Activated CD4-positive, CD25-positive, alpha-beta regulatory T cell treated with anti-CD3 and anti-CD28 coated beads, Interleukin-2, amount 50 U/mL, for 16 hours (primary cell): ENCODE measurements at places on chromosomes 11 and 22.

- no peak for DNase-seq
Observed at GRCh38 chr11:10920205-10920604, 62.4 kb upstream of the ZBED5 start.

GRCh38 chr11:118917481-118918127 is 8.1 kb downstream of the BCL9L start:
- no peak for DNase-seq

DNA sequence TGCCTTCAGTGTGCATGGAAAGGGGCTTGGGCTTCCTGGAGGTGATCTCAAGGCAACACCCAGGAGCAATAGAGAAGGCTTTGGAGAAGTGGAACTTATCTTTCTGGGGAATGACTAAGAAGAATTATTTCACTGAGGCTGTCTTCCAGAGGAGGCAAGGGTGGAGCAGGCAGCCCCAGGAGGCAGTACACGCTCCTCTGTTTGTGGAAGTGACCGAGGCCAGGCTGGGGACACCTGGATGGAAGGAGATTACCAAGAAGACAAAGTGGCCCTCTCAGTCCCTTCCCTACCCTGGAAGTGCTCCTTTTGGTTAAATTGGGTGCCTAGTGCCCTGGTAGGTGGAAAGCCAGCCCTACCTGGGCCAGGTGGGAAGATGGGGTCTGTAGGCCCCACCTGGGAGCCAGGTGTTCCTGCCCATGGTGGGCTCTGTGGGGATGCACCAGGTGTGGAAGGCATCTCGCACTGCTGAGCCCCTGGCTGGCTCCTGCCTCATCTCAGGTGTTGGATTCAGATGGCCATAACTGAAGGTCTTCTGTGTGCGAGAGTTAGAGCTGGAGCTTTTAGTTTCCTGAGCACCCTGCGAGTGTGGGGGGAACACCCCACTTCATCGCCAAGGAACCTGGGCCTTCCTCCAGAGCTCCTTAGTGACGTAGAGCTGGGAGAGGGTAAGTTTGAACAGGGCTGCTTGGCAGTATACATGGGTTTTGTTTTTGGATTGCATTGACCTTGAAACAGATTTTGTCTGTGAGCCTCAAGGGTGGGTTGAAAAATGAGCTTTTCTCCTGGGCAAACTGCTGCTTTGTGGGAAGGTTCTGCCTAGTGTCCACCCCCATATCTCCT is 46.1 kb downstream of the MICAL2 start:
- DNase-seq, result no peak

DNA sequence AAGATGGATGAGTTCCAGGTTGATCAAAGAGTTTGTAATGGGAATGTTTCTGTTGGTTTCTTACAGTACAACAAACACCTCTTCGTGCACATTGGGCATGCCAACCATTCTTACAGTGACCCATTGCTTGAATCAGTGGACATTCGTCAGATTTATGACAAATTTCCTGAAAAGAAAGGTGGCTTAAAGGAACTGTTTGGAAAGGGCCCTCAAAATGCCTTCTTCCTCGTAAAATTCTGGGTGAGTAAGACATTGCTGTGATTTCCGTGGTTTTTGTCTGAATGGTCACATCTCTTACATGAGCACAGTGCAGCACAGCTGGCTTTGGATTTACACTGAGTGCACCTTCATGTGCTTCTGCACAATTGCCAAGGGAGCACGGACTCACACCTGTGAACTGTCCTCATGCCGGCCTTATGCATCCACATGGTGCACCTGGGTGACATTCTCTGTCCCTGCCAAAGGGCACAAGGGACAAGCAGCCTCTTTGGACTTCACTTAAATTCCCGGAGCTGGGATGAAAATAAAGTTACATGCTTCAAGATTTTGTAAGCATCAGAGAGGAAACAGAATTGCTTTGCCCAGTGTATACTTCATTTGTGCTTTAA is 107.1 kb upstream of the RASSF10 start:
- no peak for DNase-seq

DNA sequence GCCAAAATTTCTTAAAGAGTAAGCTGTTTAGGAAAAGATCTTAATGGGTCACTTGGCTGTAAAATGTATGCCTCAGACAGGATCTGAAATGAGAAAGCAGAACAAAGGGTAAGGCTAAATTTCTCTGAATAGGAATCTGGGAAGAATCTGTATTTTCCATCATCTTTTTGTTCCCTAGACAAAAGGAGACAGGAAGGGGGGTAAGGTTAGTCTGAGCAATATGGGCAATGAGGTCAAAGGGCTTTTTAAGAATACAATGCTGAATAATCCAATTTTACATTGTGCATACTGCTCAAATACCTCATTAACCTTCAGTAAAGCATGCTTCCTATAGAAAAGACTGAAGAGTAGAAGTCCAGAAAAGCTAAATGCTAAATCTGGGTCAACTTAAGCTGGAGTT is 34.6 kb downstream of the CLDN25 start:
- no peak for DNase-seq

- DNase-seq, result no peak
Observed at GRCh38 chr11:126598344-126599216, 243.1 kb downstream of the ST3GAL4 start.

GRCh38 chr11:126329644-126330211 is 25.8 kb upstream of the ST3GAL4 start:
- no peak for DNase-seq

DNA sequence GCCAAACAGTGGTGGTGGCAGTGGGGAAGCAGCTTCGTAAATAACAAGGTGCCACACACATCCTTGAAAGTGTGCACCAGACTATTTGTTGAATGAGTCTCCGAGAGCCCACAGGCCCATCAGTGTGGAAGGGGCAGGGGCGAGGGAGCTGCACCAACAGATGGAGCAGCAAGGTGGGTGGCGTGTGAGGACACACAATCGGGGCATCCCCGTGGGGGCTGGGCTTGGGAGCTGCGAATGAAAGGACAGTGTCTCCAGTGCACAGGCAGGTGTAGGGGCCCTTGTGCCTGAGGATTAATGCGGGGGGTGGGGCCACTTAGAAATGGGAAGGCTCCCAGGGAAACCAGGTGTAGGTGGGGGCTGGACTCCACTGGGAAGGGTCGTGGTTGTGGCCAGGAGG is 2.8 kb downstream of the NRXN2 start:
- DNase-seq, result no peak

GRCh38 chr11:110026858-110027626 is 66.2 kb upstream of the ZC3H12C start:
- no peak for DNase-seq

GRCh38 chr11:33160136-33160535 is 1.1 kb downstream of the CSTF3 start:
- no peak for DNase-seq

GRCh38 chr11:117498791-117499190 is 171.1 kb downstream of the CEP164 start:
- no peak for DNase-seq

DNA sequence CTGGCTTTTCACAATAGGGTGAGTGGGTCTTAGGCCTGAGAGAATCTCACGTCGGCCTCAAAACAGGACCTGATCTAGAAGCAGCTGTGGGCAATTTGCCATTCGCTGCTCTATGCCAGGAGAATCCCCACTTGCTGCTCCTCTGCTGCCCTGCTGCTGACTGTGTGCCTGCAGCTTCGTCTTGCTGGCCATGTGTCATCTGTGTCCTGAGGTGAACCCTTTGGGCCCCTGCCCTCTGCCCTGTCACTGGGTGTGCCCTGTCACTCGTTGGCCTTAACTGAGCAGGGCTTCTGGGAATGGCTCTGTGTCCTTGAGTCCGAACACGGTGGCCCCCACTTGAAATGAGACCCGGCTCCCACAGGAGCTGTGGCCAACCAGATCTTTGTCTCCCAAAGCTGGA is 6.2 kb downstream of the NAA40 start:
- DNase-seq, result no peak

DNA sequence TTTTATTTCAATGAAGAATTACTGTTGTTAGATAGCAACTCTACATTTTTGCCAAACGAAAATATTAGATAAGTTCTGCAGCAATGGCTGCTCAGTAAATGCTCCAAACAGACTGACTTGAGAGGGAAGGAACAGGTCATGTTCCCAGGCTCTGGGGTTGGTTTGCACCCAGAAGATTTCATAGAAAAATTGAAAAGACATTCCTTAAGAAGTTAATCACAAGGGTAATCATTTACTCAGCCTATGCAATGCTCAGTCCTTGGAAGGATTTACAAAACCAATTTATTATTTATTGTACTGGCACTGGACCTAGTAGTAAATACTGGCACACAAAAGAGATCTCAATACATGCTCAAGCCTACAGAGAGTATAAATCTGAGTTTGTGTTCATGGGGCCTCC is 179.1 kb upstream of the MTNR1B start:
- DNase-seq, result no peak

DNA sequence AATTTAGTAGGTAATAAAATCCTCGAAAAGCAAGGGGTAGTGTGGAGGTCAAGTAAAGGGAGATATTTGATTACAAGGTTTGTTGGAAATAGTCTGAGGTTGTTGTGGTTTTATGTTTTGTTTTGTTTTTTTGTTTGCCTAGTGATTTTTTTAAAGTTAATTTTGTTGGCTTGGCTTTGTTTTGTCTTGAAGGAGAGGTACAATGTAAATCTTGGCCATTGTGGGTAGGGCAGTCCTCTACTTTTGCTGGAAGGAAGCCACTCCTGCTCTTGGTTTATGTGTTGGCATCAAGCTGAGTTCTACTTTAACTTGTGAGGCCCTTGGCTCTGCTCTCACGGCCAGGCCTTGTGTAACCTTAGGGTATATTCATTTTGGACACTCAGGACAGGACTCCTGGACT is 3.2 kb downstream of the AMOTL1 start:
- no peak for DNase-seq

DNA sequence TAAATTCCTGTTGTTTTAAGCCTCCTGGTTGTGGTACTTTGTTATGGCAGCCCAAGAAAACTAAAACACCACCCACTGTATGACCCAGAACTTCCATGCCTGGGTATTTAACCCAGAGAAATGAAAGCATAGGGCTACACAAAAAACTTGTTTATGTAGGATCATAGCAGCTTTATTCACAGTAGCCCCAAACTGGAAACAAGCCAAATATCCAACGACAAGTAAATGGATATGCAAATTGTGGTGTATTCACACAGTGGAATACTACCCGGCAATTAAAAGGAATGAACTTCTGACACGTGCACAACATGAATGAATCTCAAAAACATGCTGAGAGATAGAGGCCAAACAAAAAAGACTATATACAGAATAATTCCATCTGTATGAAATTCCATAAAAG is 62.2 kb upstream of the NAV2 start:
- DNase-seq, result no peak

- DNase-seq, result no peak
Observed at GRCh38 chr22:25666308-25666707, 75.7 kb upstream of the MYO18B start.

GRCh38 chr22:20420157-20420842 is 17.3 kb downstream of the SCARF2 start:
- no peak for DNase-seq

- DNase-seq, result no peak
Observed at GRCh38 chr22:38172832-38173640, 8.6 kb downstream of the PLA2G6 start.

- DNase-seq, result no peak
Observed at GRCh38 chr22:32686354-32686753, 115.2 kb upstream of the TIMP3 start.

DNA sequence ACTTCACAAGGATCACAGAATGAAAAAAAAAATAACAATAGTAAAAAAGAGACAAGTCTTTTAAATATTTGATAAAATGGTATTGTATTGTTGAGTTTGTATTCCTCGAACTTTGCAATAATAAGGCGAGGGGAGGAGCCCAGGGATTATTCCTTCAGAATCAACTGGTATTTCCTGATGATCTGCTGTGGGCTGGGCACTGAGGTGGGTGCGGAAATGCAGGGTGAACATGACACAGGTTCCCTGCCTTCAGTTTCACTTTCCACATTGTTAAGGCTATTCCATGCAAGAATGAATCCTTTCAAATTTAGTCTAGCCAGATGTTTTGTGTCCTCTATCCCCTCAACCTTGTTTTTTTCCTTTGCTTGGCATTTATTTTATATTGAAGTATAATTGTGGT is 2.1 kb upstream of the EIF3M start:
- no peak for DNase-seq

DNA sequence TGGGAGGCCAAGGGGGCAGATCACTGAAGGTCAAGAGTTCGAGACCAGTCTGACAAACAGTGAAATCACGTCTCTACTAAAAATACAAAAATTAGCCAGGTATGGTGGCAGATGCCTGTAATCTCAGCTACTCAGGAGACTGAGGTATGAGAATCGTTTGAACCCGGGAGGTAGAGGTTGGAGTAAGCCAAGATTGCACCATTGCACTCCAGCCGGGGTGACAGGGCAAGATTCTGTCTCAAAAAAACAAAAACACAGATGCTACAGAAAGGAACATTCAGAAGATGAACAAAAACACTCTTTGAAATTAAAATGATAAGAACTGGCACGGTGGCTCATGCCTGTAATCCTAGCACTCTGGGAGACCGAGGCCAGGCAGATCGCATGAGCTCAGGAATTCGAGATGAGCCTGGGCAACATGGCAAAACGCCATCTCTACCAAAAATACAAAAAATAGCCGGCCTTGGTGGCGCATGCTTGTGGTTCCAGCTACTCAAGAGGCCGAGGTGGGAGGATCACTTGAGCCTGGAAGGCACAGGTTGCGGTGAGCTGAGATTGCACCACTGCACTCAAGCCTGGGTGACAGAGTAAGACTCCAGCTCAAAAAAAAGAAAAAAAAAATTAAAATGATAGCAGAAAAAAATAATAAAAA is 8.5 kb downstream of the RAB6A start:
- no peak for DNase-seq

GRCh38 chr11:64069401-64070313 is 33.9 kb downstream of the FLRT1 start:
- DNase-seq, result no peak

GRCh38 chr11:94560834-94561233 is 6.3 kb upstream of the PIWIL4 start:
- DNase-seq, result no peak

- no peak for DNase-seq
Observed at GRCh38 chr11:26134481-26135355, 197.2 kb upstream of the ANO3 start.

DNA sequence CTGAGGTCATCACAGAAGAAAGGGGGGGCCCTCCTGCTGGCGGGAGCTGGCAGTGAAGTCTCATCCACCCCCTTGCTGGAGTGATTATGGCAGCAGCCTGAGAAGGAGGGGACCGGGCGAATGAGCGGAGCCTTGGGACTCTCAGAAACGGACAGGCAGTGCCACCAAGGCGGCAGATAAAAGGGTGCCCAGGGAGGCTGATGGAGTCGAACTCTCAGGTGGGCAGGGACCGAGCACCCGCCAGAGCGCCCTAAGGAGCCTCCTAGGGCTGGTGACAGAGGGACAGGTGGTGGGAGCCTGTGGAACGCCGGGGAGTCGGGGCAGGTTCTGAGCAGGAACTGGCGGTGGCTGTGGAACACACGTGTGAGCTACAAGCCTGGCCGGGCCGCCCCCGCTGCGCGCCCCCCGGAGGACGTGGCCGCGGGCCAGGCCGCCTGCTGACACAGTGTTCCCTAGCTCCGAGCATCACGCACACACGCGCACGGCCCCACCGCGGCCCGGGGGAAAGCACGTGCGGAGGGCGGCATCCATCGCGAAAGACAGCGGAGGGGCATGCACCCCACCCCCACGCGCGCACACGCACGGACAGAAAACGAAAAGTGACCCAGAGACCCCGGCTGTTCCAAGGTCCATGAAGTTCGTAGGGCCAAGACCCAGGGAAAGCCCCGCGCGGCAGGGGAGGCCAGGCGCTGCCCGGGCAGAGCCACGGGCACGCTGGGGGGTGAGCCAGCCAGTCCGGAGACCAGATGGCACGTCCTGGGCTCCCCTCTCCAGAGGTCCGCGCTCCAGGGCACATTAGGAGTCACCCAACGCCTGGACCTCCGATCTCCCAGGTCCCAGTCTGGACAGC is 1.0 kb downstream of the VWCE start:
- no peak for DNase-seq

GRCh38 chr22:30262917-30263741 is 3.5 kb downstream of the OSM start:
- DNase-seq, result peak; percentile 59
